CD4-positive, alpha-beta T cell treated with Interleukin-6 for 4 hours (primary cell): ENCODE measurements at places on chromosomes 5 and 9.

- no peak for DNase-seq
These were observed 62.4 kb downstream of the MFAP3 start for GRCh38 chr5:154101184-154101583.

DNA sequence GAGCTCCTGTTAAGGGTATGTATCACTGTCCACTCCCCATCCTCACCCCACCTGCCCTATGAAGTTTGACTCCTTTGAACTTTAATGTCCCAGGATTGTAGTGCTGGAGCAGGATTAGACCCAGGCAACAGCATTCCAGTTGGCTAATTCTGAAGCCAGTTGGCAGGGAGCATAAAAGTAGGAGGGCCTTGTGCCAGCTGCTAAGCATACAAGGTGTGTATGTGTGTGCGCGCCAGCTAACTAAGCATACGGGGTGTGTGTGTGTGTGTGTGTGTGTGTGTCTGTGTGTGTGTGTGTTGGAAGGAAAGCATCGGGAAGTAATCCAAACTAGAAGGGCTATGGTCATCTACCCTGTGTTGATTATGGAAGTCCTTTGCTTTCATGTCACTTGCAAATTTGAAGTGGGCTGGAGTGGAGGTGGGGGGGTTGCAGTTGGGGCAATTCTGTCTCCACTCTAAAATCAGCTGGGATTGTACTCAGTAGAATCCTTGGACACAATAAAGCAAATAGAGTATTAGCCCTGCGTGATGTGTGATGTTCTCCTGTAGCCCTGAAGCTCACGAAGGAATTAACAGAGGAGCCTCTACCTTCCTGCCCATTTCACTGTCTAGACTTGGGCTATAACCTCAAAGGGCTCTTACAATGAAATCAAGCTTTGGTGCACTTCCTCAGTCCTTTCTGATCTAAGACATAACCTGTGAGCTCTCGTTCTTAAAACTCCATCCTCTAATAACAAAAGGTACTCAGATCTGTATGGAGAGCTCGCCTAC is 26.9 kb downstream of the HMGCR start:
- no peak for DNase-seq

DNA sequence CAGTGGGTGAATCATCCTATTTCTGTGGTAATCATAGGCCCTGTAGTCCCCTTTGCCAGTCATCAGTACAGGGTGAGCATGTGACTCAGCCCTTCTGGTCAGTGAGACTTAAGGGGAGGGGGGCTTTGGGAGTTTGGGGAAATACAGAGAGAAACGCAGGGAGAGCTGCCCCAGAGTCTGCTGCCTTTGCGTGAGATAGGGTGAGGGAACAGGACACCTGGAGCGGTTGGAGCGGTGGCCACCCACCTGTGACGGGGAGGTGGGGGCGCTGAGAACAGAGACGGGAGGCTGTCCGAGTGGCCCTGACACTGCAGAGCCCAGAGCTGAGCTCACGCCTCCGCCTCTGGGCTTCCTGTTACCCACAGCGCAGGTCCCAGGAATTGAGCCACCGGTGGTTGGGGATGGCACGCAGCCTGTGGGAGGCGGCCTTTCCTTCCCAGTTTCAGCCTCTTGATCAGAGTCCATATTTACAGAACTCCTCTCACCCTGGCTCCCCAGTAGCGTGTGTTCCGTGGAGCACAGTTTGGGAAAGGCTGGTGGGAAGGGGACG is 92.0 kb upstream of the ERCC6L2 start:
- no peak for DNase-seq

DNA sequence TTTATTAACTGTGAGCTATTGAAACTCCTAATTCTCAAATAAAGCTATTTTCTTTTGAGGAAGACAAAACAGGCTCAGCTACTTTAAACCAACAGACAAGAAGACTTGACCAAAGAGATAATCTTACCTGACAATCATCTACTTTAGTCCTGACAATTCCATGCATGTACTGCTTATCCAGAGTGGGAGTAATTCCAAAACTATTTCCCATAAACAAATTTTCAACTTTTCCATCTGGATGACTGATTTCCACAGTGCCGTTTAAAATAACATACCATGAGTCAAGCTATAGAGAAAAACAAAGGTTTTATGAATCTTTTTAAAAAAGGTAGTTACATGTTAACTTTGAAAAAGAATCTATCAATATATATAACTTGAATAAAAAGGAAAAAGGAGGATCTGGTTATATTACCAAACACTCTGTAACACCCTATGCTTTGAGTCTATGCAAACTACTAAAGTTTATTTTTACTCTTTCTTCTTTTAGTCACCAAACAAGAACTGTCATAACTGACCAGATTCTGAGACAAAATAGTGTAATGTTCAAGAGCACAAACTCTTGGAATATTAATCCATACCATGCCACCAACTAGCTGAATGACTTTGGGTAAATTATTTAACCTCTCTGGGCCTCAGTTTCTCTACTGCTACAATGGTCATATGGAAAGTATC is 129.7 kb downstream of the RAPGEF6 start:
- no peak for DNase-seq

- DNase-seq = no peak
These were observed 22.5 kb upstream of the NIPSNAP3A start for GRCh38 chr9:104725014-104725413.

- no peak for DNase-seq
These were observed 39.0 kb upstream of the ZSWIM6 start for GRCh38 chr5:61293071-61293470.

- DNase-seq = no peak
These were observed 10.2 kb downstream of the CORO2A start for GRCh38 chr9:98182069-98182820.

GRCh38 chr5:176629317-176629852 is 949 bp downstream of the SNCB start:
- no peak for DNase-seq

DNA sequence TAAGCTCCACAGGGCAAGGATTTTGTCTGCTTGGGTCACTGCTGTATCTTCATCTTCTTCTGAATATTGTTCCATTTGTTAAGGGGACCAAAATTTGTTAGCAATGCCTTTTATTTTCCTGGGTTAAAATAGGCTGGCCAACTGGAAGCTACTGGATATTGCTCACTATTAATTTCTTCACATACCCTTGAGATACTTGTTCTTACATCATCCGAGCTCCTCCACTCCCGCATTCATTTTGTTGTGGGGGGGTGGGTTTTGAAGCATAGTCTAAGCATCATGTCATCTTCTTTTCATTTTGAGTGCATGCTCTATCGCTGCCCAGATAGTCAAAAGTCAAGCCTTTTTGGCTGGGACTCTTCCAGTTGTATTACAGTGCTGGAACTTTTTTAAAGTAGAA is 42.5 kb upstream of the PIK3R1 start:
- no peak for DNase-seq

DNA sequence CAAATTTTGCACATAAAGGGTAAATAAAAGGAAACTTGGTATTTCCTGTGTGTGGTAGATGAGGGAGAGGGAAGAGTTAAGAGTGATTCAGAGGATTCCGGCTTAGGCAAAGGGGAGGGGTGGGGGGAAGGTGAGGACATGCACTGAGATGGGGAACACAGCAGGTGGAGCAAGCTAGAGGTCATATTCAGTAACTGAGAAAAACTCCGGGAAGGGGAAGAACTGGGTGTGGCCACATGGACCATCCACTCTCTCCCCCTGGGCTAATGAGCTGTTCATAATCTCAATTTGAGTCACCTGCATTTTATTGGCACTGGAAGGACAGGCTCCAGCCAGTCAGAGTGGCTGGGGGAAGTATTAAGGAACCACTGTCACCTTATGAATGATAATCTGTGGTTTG is 45.1 kb upstream of the UGCG start:
- DNase-seq = no peak

DNA sequence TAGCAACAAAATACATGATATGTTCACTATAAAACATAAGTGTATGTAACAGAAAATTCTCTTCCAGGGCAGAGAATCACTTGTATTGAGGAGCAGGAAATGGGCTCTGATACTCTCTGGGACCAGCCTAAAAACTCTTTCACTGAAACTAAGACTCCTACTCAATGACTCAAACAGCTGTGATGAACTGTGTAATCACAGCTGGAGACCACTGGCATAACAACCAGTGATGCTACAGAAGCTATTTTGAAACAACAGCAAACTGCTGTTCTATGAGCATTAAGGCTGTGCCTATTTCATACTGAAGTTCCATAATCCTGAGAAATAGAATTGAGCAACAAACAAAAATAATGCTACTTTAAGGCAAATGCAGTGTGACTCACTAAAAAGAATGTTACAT is 594.0 kb downstream of the HINT1 start:
- DNase-seq = no peak

GRCh38 chr5:36839489-36840476 is 36.8 kb upstream of the NIPBL start:
- no peak for DNase-seq

GRCh38 chr9:131628459-131629225 is 83.3 kb downstream of the PRRT1B start:
- no peak for DNase-seq

DNA sequence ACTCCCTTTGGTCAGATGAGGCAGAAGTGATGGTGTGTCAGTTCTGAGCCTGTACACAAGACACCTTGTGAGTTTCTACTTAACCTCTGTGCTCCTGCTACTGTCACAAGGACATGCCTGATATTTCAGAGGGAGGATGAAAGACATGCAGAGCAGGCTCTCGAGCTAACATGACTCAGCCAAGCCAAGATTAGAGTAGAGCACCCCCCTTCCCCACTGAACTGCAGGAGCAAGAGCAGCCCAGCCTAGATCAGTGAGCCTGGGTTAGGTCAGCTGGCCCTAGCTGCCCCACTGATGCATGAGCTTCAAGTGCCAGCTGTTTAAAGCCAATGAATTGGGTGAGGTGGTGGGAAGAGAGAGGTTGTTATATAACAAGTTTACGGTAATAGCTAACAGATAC is 36.7 kb downstream of the BRINP1 start:
- no peak for DNase-seq

DNA sequence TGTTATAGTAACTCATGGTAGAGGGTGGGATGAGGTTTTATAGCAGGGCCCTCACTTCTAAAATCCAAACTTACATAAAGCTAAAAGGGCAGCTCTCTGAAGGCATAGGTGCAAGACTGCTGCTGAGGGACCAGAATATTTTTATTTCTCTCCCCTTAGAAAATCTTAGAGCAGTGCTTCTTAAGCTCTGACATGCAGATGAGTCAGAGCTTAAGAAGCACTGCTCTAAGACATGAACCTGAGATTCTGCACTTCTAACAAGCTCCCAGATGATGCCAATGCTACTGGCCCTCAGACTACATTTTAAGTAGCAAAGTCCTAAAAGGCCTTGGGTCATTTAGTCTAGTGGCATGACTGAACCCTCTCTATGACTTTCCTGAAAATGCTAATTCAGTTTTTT is 97.6 kb upstream of the SPRY4 start:
- DNase-seq = no peak

DNA sequence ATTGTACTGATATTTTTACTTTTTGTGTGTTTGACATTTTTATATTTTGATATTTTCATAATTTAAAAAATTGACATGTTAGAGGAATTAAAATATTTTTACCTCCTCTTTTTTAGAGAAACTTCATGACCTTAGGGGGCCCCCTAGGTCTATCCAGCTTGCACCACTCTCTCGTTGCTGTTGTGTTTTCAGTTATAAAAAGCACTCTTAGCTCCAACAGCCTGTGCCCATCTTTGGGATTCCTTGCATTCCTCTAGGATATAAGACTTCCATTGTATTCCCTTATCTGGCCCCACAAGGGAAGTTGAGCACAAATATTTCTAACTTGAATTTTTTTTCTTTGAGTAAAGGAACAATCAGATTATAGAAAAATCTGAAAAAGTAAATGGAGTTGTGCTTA is 245.3 kb downstream of the SH3GL2 start:
- no peak for DNase-seq

GRCh38 chr9:33154371-33154770 is 12.8 kb downstream of the B4GALT1 start:
- DNase-seq = no peak

GRCh38 chr5:157545610-157546310 is 29.8 kb downstream of the ADAM19 start:
- peak; percentile 24 for DNase-seq

GRCh38 chr9:28365728-28366127 is 792.4 kb upstream of the C9orf72 start:
- DNase-seq = no peak

DNA sequence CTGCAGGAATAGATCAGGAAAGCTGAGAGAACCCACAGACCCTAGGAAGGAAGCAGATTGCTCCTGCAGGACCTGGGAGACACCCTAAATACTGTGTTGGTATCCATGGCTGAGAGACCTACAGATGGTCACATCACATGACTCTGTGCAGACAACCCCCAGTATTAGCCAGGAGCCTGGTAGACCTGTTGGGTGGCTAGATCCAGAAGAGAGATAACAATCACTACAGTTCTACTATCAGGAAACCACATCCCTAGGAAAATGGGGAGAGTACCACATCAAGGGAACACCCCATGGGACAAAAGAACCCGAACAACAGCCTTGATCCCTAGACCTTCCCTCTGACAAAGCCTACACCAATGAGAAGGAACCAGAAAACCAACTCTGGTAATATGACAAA is 24.2 kb upstream of the MELK start:
- no peak for DNase-seq

- no peak for DNase-seq
These were observed 19.1 kb downstream of the PALM2AKAP2 start for GRCh38 chr9:109799141-109799540.

GRCh38 chr5:68216245-68217046 is 890 bp downstream of the PIK3R1 start:
- DNase-seq = peak; percentile 66

DNA sequence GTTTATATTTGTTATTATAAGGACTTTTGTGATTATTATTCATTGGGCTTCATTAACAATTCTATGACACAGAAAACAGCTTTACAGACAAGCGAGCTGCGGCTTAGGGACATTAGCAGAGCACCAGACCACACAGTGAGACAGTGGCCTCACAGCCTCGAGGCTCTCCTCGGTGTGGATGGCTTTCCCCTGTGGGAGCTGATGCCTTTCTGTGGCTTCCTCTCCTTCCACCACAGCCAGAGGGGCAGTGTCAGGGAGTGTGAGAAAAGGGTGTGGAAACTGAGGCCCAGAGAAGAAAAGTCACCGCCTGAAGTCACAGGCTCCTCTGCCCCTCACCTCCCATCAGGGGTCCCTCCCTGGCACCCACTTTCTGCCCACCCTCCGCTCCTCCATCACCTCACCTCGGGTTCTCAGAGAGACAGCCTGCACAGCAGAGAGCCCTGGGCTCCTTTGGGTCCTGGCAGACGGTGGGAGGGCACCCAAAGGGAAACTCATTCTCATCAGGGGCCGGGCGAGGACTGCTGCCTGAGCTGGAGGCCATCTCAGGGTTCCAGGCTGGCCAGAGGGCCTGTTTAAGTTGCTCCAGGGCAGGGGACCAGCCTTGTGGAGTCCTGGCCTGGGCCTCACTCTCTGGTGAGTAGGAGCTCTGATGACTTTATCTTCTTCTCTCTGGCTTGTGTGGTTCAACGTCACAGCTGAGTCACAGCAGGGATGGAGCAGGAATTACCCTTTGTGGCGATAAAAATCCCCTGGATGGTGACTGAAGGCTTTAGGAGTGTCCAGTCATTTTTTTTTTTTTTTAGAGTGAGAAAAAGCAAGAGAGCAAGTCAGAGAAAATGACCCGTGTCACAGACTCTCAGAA is 830 bp downstream of the TRAF1 start:
- peak; percentile 76 for DNase-seq

- DNase-seq = no peak
These were observed 94.2 kb downstream of the DPYSL3 start for GRCh38 chr5:147415651-147416050.

- DNase-seq = no peak
These were observed 17.3 kb upstream of the SMAD5 start for GRCh38 chr5:136115183-136115865.
